Liver (tissue), 10 donors: ENCODE measurements at places on chromosomes 11 and 22. TPM values are rescaled to one million over a fixed set of nuclear protein-coding genes. Genes with fewer than 3 reads are reported as not detected.

Gene OR5B21
- not detected for polyA plus RNA-seq

Gene RIMBP3C
- polyA plus RNA-seq, result 0.05 TPM

Gene SLC37A2
- 0.51 TPM for polyA plus RNA-seq

Gene HOATZ
- not detected for polyA plus RNA-seq

Gene BLID
- not detected for polyA plus RNA-seq

Gene P2RY2
- polyA plus RNA-seq, result 1.8 TPM
